ENCODE measurements at places on chromosomes 12 and 14.

DNA sequence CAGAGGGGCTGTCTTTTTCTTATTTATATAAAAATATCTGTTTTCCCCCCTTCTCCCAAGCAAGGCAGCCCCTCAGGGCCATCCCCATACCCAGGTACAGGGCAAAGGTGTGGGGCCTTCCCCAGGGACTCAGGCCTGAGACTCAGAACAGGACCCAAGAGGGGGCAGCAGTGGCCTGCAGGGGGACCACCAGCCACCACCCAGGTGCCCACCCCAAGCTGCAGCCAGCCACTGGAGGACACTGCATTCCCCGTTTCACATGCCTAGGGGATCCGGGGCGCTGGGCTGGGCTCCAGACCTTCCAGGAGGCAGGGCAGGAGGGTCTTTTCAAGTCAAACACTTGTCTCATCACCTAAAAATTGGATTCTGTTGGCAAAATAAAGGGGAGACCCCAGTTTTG, 83.3 kb downstream of the SCARB1 start:
- no peak for DNase-seq

DNA sequence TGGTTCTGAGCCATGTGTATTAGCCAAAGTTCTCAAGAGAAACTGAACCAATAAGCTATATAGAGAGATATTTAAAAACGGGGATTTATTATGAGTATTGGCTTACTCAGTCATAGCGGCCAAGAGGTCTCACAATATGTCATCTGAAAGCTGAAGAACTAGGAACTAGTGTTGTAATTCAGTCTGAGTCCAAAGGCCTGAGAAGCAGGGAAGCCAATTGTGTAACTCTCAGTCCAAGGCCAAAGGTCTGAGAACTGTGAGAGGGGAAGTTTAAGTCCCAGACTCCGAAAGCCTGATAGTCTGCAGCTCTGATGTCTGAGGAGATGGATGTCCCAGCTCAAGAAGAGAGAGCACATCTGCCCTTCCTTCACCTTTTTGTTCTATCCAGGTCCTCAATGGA, 344.8 kb upstream of the USP15 start:
- DNase-seq = no peak

GRCh38 chr14:92455231-92455630, 58.4 kb upstream of the RIN3 start:
- DNase-seq = no peak

DNA sequence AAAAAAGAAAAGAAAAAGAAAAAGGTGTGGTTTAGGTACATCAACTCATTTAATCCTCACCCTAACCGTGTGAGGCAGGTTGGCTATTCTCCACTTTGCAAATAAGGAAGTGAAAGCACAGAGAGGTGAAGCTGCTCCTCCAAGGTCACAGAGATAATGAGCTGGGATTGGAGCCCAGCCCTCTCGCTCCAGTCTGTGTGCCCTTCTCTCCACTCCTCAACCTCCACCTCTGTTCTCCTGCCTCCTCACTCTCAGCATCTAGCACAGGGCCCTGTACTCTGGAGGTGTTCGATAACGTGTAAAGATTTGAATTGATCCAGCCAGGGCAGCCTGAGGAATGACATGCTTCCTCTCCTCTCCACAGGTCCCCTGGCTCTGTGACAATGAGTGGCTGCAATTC, 502.3 kb downstream of the TMEM132D start:
- DNase-seq = no peak

- peak; percentile 74 for DNase-seq
Measured at GRCh38 chr12:69154585-69155363, 84.6 kb upstream of the CPSF6 start.

- no peak for DNase-seq
Measured at GRCh38 chr12:118964988-118965387, 16.4 kb upstream of the SRRM4 start.

- DNase-seq = peak; percentile 21
Measured at GRCh38 chr12:54526812-54527630, 22.4 kb upstream of the PDE1B start.

DNA sequence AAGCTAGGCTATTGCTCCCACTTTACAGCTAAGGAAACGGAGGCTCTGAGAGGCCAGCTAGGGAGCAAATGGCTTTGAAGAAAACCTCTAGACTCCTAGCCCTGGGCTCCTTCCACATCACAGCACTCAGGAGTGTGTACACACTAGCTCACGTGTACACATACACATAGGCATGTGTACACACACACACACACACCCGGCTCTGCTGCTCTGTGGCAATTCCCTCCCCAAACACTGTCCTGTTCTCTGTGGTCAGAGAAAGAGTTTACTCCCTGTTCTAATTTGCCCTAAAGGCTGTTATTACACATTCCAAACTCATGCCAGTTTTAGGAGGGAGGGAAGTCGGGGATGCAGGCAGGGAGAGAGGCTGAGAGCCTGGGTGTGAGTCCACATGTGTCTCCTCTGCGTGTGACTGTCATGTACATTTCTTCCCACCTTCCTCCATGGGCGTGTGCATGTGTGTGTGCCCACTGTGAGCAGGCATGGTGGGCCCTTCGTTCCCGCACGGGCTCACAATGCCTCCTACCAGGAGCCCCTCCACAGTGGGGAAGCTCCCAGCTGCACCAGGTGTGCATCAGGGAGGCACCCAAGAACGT, 14.2 kb downstream of the TRPV4 start:
- no peak for DNase-seq

- peak; percentile 61 for DNase-seq
Measured at GRCh38 chr12:59597385-59597781, 1.6 kb downstream of the SLC16A7 start.

DNA sequence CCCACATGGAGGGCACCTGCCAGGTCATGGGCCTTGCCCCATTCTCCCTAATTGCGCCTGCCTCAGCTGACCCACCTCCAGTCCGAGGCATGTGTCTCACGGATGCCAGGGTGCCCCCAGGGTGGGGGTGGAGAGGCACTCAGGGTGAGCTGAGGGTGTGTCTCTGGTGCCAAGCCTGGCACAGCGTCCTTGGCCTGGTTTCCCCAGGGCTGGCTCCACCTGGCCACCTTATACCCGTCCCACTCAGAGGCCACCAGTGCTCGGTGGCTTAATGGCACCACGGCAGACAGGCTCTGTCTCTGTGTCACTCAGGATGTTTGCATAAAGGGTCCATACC, 33.6 kb upstream of the TDRD9 start:
- DNase-seq = no peak

DNA sequence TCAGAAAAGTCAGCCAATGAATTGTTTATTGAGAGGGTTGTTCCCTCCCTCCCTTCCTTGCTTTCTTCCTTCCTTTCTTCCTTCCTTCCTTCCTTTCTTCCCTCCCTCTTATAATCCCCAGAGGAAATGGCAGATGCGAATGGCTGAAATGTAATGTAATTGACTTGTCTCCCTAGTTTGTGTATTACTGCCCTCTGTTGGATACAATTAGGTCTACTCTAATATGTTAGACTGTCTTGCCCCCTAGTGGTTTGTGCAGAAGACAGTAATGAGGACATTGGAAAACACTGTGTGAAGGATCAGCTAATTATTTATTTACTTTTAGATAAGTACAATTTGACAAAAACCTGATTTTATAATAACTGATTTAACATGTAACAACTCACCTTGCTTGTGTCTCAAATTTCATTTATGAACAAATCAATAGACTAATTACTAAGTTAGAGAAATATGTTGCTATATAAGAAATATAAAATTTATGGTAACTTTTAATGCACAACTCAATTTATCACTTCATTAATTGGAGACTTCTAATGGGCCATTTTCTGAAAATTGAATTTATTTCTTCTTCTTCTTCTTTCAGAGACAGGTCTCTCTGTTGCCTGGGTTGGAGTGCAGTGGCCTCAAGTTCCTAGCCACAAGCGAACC, 229.8 kb upstream of the LRIG3 start:
- no peak for DNase-seq

- no peak for DNase-seq
Measured at GRCh38 chr14:64721899-64722298, 17.7 kb downstream of the PLEKHG3 start.

- no peak for DNase-seq
Measured at GRCh38 chr12:130354407-130354806, 16.7 kb downstream of the PIWIL1 start.

GRCh38 chr14:92460916-92461579, 52.5 kb upstream of the RIN3 start:
- no peak for DNase-seq

GRCh38 chr12:21991526-21991925, 50.3 kb upstream of the ABCC9 start:
- DNase-seq = no peak

GRCh38 chr14:99515301-99516155, 34.3 kb downstream of the CCNK start:
- no peak for DNase-seq

DNA sequence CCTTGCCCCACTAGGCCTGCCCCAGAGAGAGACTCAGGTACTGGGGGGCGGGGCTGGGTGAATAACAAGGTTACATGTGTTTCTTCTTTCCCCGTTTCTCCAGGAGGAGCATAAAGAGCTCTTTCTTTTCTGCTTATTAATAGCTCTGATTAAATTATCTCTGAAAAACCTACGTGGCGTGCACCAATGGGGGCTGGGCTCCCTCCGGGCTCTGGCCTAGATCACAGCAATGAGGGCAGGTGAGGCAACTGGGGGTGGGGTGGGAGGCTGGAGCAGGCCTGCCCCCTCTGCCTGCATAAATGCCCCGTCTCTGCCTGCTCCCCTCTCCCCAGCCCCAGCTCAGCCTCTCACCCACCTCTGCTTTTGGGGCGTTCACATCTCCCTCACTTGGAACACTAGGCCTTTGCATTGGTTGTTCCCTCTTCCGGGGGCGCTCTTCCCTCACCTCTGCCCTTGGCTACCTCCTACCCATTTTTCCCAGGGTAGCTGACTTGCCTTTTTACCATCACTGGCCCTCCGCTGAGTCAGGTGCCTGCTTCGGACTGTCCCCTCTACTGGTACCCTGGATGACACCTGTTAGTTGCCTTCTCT, 4.1 kb upstream of the FAM222A start:
- DNase-seq = no peak

- peak; percentile 76 for DNase-seq
Measured at GRCh38 chr12:68932961-68933893, at the start of gene CPM. TSS of gene CPM (minus strand) at chr12:68933171. CDS start at chr12:68932837, 334 bp downstream.

GRCh38 chr12:47851303-47851952, 31.7 kb upstream of the HDAC7 start:
- no peak for DNase-seq

- no peak for DNase-seq
Measured at GRCh38 chr12:77725611-77726010, 105.1 kb upstream of the NAV3 start.

Measured in CD4-positive, alpha-beta T cell treated with Interleukin-15 for 1 hour (primary cell).